Upper lobe of left lung (tissue), 6 donors: ENCODE measurements at places on chromosomes 1 and 21. TPM values are rescaled to one million over a fixed set of nuclear protein-coding genes. Genes with fewer than 3 reads are reported as not detected.

PMF1 gene
- 53.9 TPM for total RNA-seq

LRRC8B gene
- total RNA-seq = 20.2 TPM

RNU1-2 gene
- under 0.01 TPM for total RNA-seq

KRTAP12-2 gene
- total RNA-seq = not detected

ZZZ3 gene
- total RNA-seq = 141 TPM

ELF3 gene
- 148 TPM for total RNA-seq

GLMP gene
- total RNA-seq = 46.1 TPM

INTS7 gene
- total RNA-seq = 15.5 TPM

MTF1 gene
- total RNA-seq = 11.1 TPM

SPRR2E gene
- total RNA-seq = not detected

ZSCAN20 gene
- total RNA-seq = 2.6 TPM

- no peak overlapping the region for H3K27ac ChIP-seq
- no peak overlapping the region for H3K4me3 ChIP-seq
- no peak for DNase-seq
- no peaks in the 10 kb centered on the region for H3K36me3 ChIP-seq
- H3K27me3 ChIP-seq = no peaks in the 10 kb centered on the region
Measured at GRCh38 chr21:44613386-44614155, 1.7 kb downstream of the KRTAP10-8 start.

DNA sequence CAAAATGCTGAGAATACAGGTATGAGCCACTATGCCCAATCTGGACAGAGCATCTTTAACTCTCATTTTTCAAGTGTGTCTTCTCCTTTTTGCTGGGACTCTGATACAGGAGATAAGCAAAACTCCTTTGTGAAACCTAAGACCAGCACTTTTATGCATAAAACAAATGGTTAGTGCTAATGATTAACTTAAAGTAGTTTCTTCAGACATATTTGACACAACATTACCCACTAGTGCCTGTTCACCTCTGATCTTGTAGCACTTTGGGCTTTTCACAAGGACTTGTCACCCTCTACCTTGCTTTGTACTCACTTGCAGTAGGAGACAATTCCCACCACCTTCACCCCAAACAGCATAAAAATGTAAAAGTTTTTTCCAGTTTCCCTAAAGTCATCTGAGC, 216.3 kb downstream of the RGS7 start:
- no peak overlapping the region for H3K27ac ChIP-seq
- H3K36me3 ChIP-seq = no peaks in the 10 kb centered on the region
- no peak overlapping the region for H3K4me3 ChIP-seq
- no peaks in the 10 kb centered on the region for H3K4me1 ChIP-seq
- no peak for DNase-seq
- H3K27me3 ChIP-seq = no peaks in the 10 kb centered on the region

- peaks cover 1% of the 10 kb centered on the region for H3K36me3 ChIP-seq
- H3K4me3 ChIP-seq = peak overlapping the region; percentile 94
- DNase-seq = peak; percentile 55
- no peaks in the 10 kb centered on the region for H3K27me3 ChIP-seq
Measured at GRCh38 chr1:229625071-229625914, 629 bp downstream of the TAF5L start.

DNA sequence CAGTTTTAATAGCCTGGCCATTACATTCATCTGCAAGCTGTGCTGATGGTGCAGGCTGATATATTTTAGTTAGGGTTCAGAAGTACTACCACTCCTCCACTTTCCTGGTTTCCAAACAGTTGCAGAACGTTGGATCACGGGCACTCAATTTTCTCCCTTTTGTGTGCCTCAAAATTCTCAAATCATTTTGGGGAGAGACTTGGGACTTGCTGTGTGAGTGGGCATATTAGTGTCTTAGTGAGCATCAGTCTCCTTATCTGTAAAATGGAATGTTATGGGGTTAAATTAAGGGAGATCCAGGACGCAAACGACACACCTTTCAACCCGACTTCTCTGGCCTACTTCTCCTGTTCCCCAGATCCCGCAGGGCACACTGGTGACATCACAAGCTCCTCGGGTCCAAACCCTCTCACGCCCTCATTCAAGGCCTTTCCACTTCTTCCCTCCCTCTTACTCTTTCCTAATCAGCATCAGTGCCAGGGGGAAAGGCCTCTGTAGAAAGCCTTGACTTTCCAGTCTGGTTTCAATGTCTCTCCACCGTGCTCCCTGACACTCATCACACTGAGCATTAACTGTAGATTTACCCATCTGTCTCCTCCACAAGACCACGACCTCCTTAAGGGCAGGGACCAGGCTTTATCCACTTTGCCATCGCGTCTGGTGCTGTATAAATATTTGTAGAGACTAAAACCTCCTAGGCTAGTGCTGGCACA, 1.2 kb downstream of the PIGP start:
- no peaks in the 10 kb centered on the region for H3K27me3 ChIP-seq
- H3K4me1 ChIP-seq = peaks cover 28% of the 10 kb centered on the region
- H3K27ac ChIP-seq = peak overlapping the region; percentile 95
- H3K36me3 ChIP-seq = no peaks in the 10 kb centered on the region

GRCh38 chr1:110462093-110462492, 11.1 kb downstream of the PROK1 start:
- H3K4me1 ChIP-seq = peaks cover 15% of the 10 kb centered on the region
- H3K4me3 ChIP-seq = no peak overlapping the region
- H3K36me3 ChIP-seq = no peaks in the 10 kb centered on the region
- DNase-seq = no peak
- H3K27ac ChIP-seq = no peak overlapping the region

DNA sequence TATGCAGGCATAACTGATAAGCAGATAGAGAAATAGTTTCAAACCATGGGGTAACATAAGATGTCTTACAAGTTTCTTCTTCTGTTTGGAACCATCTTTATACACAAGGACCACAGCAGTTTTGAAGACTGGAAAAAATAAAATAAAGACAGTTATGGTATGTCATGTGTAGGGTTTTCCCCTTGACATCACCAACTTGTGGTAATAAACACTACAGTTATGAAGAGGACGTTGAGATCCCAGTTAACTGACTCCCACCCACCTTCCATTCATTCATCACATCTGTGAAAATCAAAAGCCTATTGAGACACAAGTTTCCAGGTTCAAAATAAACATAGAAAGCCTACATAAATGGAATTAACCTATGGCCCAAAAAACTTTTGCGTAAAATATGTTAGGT, 92.5 kb upstream of the KRTAP19-8 start:
- no peaks in the 10 kb centered on the region for H3K27me3 ChIP-seq
- no peaks in the 10 kb centered on the region for H3K36me3 ChIP-seq
- H3K27ac ChIP-seq = no peak overlapping the region
- no peak for DNase-seq
- H3K4me1 ChIP-seq = no peaks in the 10 kb centered on the region
- no peak overlapping the region for H3K4me3 ChIP-seq

- H3K4me3 ChIP-seq = no peak within 1 kb of the TSS
- no peak for DNase-seq
- H3K4me1 ChIP-seq = no peaks in the 10 kb centered on the region
- no peaks in the 10 kb centered on the region for H3K36me3 ChIP-seq
- H3K27ac ChIP-seq = no peak within 1 kb of the TSS
- no peaks in the 10 kb centered on the region for H3K27me3 ChIP-seq
Measured at GRCh38 chr1:20119347-20119746, at the start of gene PLA2G2D. Gene PLA2G2D (minus strand): TSS chr1:20119536. CDS start chr1:20119498, 38 bp downstream.

GRCh38 chr1:44909901-44910544, 67.0 kb upstream of the PTCH2 start:
- H3K36me3 ChIP-seq = no peaks in the 10 kb centered on the region
- no peaks in the 10 kb centered on the region for H3K4me1 ChIP-seq
- no peak overlapping the region for H3K4me3 ChIP-seq

DNA sequence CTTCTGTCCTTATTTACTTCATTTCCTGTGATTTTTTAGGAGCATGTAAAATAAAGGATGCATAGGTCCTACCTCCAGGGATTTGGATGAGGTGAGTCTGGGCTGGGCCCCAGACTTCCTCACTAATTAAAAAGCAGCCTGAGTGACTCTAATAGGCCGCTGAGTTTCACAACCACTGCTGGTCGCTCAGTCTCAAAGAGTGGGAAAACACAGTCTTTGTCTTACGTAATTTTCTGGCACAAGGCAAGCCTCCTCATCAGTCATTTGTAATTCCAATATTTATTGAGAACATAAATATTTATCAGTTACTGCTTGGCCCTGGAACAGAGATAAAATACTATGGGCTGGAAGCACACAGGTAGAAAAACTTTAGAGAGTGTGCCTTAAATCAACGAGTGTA, 195.4 kb upstream of the RUNX1 start:
- no peaks in the 10 kb centered on the region for H3K27me3 ChIP-seq
- no peaks in the 10 kb centered on the region for H3K36me3 ChIP-seq
- no peak overlapping the region for H3K4me3 ChIP-seq
- H3K27ac ChIP-seq = no peak overlapping the region
- H3K4me1 ChIP-seq = peaks cover 5% of the 10 kb centered on the region

GRCh38 chr1:245588116-245588639, 433.4 kb downstream of the KIF26B start:
- no peak for DNase-seq
- no peaks in the 10 kb centered on the region for H3K27me3 ChIP-seq
- no peak overlapping the region for H3K4me3 ChIP-seq
- no peak overlapping the region for H3K27ac ChIP-seq
- H3K36me3 ChIP-seq = no peaks in the 10 kb centered on the region
- no peaks in the 10 kb centered on the region for H3K4me1 ChIP-seq

DNA sequence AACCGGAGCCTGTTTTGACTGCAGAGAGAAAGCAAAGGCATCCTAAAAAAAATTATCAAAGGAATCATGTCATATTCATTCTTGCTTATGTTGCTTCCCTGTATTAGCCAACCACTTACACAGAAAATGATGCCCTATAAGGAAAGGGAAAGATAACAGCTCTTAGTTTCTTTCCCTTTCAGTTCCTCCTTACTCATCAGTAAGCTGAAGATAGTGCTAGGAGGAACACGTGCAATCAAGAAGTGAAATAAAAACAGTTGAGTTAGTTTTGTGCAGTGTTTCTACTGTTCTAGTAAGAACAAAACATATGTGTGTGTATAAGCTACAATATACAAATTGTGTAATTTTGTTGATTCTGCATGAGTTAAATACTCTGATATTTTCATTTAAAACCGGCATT, 45.3 kb upstream of the MTF2 start:
- no peak overlapping the region for H3K27ac ChIP-seq
- H3K4me3 ChIP-seq = no peak overlapping the region
- H3K4me1 ChIP-seq = no peaks in the 10 kb centered on the region
- no peak for DNase-seq
